ENCODE measurements at places on chromosomes 4 and X. TPM values are rescaled to one million over a fixed set of nuclear protein-coding genes. Genes with fewer than 3 reads are reported as not detected.

The PLAC1 gene
- polyA plus RNA-seq = 2.7 TPM

The MAGEC1 gene
- not detected for polyA plus RNA-seq

The PDE5A gene
- polyA plus RNA-seq = 0.20 TPM

The SULT1B1 gene
- 0.25 TPM for polyA plus RNA-seq

The CLNK gene
- not detected for polyA plus RNA-seq

The NAA11 gene
- not detected for polyA plus RNA-seq

The AREG gene
- 7.1 TPM for polyA plus RNA-seq

DNA sequence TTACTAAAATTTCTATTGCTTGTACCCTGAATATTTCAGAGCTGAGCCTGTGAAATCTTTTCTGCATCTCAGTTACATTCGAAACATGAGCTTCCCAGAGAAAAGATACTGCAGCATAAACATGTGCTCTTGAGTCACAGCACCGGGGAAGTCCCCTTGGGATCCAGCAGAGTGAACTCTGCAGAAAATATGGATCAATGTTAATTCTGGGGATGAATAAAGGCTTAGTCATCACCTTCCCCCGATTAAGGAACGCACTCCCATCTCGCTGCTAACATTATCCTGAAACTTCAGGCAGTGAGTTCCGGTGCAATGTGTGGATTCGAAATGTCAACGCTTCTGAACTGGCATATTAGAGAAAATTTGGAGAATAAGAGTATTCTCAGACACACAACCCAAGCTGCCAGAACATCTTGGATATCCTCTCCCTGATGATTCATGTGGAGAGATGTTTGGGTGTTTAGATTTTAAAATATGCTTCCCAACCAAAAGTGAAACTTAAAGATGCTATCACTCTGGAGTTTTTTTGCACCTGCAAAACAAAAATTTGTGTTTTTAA, 90.8 kb downstream of the IRF2 start:
- H3K4me3 ChIP-seq = peak overlapping the region; percentile 13
- H3K27me3 ChIP-seq = no peaks in the 10 kb centered on the region

DNA sequence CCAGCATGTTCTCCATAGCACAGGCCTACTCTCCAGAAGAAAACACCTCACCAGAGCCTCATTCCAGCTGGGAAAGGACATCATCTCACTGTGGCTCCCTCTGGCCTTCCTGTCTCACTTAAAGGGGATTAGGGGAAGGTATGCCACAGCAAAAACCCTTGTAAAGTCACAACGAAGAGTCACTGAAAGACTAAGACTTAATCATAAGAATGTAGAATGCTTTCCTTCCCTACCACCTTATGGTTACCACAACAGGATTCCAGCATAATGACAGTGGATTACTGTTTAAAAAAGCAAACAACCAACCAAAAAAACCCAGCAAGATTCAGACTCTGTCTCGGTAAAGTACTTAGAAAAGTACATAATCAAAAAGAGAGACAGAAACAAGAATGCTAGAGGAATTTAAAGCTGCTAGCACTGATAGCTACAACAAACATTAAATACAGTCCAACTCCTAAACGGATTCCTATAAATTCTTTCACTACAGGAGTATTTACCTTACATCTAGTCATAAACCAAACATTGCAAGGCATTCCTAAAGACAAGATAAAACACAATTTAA, 75.1 kb downstream of the BANK1 start:
- H3K27ac ChIP-seq = peak overlapping the region; percentile 51
- peak; percentile 83 for DNase-seq
- H3K4me1 ChIP-seq = peaks cover 19% of the 10 kb centered on the region
- H3K36me3 ChIP-seq = no peaks in the 10 kb centered on the region
- no peak overlapping the region for H3K4me3 ChIP-seq

DNA sequence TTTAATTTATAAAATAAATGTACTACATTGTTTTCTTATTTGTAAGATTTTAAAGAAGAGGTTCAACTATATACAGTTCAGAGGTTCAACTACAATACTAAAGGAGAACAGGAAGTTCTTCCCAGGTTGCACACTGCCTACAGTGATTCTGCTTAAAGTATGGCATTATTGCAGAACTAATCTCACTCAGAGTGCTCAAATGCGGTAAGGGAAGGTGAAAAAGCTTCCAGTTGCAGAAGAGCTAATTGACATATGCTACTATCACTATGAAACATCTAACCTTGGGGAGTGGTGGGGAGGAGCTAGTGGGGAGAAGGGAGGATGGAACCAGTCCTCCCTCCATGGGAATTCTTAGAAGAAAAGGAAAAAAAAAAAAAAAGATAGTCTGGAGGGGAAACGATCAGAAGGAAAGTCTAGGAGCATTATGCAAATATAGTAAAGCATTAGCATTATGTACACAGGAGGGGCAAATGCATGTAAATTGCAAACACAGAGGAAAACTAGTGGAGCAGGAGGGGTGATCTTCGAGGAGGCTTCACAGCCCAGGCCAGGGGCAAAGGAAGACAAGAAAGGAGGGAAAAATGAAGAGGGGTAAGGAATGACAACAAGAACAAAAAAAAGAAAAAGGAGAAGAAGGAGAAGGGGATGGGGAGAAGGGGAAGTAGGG, 32.0 kb upstream of the MMAA start:
- no peaks in the 10 kb centered on the region for H3K36me3 ChIP-seq
- H3K4me3 ChIP-seq = no peak overlapping the region
- H3K27me3 ChIP-seq = no peaks in the 10 kb centered on the region
- no peak for DNase-seq
- H3K27ac ChIP-seq = no peak overlapping the region

- H3K4me1 ChIP-seq = peaks cover 100% of the 10 kb centered on the region
- H3K27ac ChIP-seq = peak overlapping the region; percentile 55
- no peaks in the 10 kb centered on the region for H3K27me3 ChIP-seq
- no peaks in the 10 kb centered on the region for H3K36me3 ChIP-seq
- no peak overlapping the region for H3K4me3 ChIP-seq
- peak; percentile 44 for DNase-seq
These were observed 16.2 kb downstream of the TBC1D9 start for GRCh38 chr4:140739971-140740370.

DNA sequence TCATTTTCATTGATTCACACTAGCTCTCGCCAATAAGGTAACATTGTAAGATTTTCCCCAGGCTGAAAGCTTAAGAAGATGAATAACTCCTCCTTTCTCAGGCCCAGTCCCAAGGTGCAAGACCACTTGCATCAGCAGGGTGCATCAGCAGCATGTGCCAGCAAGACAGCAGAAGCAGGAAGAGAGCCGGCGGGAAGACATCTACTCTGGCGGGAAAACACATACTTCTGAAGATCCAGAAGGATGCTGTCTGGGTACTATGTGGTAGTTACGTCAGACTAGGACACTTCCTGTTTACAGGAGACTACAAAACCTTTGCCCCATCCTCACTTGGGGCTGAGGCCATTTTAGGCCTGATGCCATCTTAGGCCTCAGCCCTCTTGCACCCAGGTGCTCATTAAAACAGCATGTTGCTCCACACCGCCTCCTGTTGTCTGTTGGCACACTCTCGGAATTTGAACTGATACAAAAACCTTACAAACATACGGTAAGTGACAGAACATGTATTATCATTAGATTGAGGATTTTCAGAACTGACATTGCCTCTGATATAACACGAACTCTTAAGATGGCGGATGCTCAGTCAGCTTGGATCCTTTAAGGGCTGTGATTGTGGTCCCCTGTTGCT, 886.5 kb upstream of the EPHA5 start:
- no peak overlapping the region for H3K27ac ChIP-seq
- H3K4me3 ChIP-seq = no peak overlapping the region
- no peak for DNase-seq
- H3K36me3 ChIP-seq = no peaks in the 10 kb centered on the region
- H3K27me3 ChIP-seq = no peaks in the 10 kb centered on the region

- no peak overlapping the region for H3K4me3 ChIP-seq
- H3K27ac ChIP-seq = no peak overlapping the region
- no peak for DNase-seq
- H3K36me3 ChIP-seq = no peaks in the 10 kb centered on the region
- no peaks in the 10 kb centered on the region for H3K4me1 ChIP-seq
These were observed 203.0 kb downstream of the ARAP2 start for GRCh38 chr4:36041340-36041739.

DNA sequence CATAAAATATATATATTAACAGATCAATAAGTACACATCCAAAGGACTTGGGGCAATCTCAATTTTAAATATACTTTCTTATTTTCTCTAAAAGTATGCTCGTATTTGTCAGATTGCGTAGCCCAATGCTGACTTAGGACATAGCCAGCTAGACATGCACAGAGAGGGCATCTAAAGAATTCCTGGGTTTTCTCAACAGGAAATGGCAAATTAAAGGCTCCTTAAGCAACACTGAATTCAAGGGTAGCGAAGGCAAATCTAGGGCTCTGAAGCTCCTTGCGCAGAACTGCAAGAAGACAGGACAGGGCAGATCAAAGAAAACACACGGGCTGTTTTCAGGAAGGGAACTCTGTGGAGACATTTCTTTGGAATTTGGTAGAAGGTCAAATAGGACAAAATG, 94.6 kb upstream of the FTHL17 start:
- H3K36me3 ChIP-seq = no peaks in the 10 kb centered on the region
- peaks cover 22% of the 10 kb centered on the region for H3K4me1 ChIP-seq
- no peak overlapping the region for H3K4me3 ChIP-seq
- H3K27ac ChIP-seq = no peak overlapping the region
- H3K27me3 ChIP-seq = no peaks in the 10 kb centered on the region

Measured in HepG2 (cell line).